NCI-H2081 treated with DMSO at 0.1 percent for 48 hours (cell line): ENCODE measurements at places on chromosomes 1 and 21.

- DNase-seq: no peak
These were observed 22.9 kb downstream of the CBR1 start for GRCh38 chr21:36092681-36093080.

- DNase-seq: no peak
These were observed 542.6 kb downstream of the ADGRL2 start for GRCh38 chr1:82343381-82343780.

- DNase-seq: no peak
These were observed 275.4 kb upstream of the TMEM51 start for GRCh38 chr1:14878124-14878523.

- DNase-seq: no peak
These were observed 88.8 kb upstream of the PAXBP1 start for GRCh38 chr21:32860399-32860798.

GRCh38 chr1:12034381-12034801 is 15.1 kb downstream of the MIIP start:
- DNase-seq: no peak

GRCh38 chr1:216805233-216805632 is 82.0 kb upstream of the ESRRG start:
- DNase-seq: no peak

- DNase-seq: no peak
These were observed 18.9 kb upstream of the COL6A2 start for GRCh38 chr21:46078978-46079351.

DNA sequence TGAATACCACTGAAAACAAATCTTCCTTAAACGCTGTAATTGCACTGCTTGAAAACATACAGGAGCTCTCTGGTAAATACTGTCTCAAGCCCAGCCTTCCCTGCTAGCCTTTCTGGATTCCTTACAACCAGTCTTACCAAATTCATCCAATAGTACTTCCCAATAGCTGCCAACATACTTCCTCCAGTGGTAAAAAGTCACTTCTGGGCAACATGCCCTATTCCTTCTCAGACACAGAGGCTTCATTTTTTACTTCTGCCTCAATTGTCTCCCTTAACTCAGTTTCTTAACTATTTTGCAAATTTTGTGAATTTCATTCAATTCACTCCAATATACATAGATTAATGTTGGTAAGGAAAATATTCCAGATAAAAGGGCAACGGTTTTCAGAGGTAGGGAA is 166.3 kb downstream of the TBX15 start:
- no peak for DNase-seq

GRCh38 chr1:228342627-228343190 is 63.9 kb downstream of the TRIM11 start:
- DNase-seq: no peak

- DNase-seq: no peak
These were observed 100.9 kb upstream of the MARK1 start for GRCh38 chr1:220426989-220427388.

GRCh38 chr1:191831572-191831971 is 326.7 kb upstream of the RGS18 start:
- no peak for DNase-seq

DNA sequence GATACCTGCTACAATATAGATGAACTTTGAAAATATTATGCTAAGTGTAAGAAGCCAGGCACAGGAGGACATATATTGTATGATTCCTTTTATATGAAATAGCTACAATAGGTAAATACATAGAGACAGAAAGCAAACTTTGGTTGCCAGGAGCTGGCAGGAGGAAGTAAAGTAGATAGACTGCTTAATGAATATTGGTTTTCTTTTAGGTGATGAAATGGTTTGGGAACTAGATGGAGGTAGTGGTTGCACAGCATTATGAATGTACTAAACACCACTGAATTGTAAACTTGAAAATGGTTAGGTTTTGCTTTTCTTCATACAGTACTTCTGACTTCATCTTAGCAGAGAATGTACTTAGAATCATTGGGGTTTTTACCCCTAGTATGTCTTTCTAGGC is 21.5 kb downstream of the ABCB10 start:
- no peak for DNase-seq

GRCh38 chr1:204870160-204870912 is at the start of gene NFASC:
Gene NFASC, plus strand, starts transcription at chr1:204870862. Its CDS starts 73,454 bp downstream, at chr1:204944316.
- DNase-seq: no peak

DNA sequence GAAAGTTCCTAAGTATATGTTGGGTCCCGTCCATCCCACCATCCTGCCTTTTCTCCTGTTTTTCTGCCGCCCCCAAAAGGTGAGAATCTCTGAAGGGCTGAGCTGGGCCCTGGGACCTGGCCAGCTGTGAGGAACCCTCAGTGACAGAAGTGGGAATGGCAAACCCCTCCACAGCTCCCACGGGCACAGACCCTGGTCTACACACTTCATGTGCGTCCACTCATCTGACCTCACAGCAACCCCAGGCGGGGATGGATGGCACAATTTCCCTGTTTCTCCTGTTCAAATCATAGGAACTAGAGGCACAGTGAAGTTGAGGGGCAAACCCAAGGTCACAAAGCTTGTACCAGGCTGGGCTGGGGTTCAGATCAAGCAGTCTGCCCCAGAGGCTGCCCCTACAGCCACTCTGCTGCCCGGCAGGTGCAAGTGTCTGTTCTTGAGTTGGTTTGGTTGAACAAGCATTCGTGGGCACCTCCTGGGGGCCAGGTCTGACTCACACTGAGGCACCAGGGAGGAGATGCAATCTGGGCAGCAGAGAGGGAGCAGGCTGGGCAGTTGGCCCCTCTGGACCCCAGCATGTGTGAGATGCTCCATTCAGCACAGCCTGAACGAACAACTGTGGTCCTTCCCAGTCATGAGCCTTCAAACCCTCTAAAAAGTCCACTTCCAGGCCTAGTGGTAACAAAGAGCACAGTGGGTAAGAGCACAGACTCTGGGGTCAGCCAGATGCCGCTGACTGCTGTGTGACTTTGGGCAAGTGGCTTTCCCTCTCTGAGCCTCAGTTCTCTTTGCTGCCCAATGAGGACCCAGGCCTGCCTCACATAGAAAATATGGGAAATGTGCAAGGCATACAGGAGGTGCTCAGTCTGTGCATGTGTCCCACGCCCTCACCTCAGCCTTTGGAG is 4.0 kb downstream of the EDN2 start:
- DNase-seq: no peak

- DNase-seq: no peak
These were observed 172.9 kb upstream of the RUNX1 start for GRCh38 chr21:35222021-35222420.

DNA sequence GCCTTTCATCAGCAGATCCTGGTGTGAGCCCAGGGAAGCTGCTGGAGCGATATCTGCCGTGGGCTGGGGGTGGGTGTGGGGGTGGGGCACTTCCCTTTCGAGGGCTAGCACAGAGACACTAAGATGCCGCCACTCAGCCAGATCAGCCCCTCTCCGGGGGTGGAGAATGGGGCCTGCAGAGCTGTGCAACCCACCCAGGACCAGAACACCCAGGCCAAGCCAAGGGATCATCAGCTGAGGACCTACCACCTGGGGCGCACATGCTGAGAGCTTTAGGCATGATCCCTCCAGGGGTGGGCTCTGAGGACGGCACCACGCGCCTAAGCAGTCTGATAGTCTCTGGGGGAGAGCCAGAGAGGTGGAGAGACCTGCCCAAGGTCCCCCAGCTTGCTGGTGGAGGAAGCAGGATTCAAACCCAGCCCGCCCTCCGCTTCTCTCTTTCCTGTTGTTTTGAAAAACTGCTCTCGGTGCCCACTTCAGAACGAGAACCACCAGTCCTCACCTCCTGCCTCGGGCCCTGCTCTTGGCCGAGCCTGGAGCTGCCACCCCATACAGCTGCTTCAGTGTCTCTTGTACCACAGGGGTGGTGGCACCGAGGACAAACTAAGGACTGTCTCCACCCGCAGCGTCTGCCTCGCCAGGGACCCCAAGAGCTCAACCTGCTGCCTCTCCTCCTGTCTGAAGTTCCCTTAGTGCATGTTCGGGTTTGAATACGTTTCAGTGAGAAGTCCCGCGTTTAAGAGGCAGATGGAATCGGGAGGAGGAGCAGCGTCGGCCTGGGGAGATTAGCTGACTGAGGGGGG is 39.7 kb upstream of the RUNX3 start:
- no peak for DNase-seq

GRCh38 chr1:53327182-53327913 is 522 bp downstream of the LRP8 start:
- DNase-seq: no peak

DNA sequence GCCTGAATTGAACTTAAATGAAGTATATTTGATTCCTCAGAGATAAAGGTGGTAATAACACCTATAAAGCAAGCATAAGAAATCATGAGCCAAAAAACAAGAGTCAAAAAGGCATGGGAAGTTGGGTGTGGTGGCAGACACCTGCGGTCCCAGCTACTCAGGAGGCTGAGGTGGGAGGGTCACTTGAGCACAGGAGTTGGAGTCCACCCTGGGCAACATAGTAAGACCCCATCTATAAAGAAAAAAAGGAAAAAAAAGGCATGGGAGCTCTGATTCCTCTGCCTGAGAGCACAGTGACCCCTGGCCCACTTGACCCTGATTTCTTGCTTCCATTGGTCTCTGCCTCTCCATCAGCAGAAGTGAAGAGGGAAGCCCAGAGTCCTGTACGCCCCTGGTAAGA is 40.3 kb downstream of the MT1HL1 start:
- DNase-seq: no peak

DNA sequence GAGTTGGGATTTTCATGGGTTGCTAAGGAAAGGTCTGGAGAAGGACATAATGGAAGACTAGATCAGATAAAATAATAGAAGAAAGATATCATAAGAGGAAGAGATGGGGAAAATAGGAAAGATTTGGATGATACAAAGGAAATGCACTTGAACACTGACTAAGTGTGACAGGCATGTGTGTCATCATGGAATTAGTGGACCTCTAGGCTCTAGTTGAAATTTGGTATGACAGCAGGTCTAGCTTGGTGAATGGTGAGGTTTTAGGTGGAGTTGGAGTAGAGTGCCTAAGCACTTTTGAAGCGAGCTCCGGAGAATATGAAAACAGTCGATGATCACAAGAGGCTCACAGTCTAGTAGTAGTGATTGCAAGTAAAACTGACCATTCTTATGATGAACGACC is 73.0 kb upstream of the PTGS2 start:
- no peak for DNase-seq

DNA sequence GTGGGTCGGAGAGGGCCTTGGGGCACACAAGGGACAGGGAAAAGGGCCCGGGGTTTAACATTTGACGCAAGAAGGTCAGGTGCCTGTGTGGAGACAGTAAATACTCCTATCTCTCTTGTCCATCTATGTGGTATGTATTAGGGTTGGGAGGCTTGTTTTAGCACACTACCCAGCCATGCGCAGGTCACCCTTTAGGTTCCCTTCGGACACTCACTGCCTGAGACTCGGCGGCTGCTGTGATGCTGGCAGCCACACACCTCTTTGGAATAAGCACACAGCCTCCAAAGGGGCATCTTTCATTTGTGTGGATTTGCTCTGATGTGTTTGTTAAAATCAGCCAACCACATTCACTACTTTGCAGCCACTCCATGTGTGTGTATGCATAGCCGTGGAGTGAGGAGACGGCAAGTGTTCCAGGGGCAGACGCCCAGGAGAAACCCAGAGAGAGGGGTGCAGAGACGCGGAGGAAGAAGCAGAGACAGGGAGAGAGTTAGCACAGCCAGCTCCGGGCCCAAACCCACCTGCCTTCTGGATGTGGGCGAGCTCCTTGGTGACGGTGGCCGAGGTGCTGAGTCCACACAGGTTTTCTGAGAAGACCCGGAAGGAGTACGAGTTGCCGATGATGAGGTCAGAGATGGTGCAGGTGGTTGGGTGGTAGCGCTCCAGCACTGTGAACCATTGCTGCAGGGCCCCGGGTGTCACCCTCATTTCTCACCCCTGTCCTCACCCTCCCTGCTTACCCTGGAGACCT is 5.7 kb downstream of the MYBPH start:
- DNase-seq: no peak

GRCh38 chr1:95679262-95679661 is 445.3 kb downstream of the RWDD3 start:
- DNase-seq: no peak

DNA sequence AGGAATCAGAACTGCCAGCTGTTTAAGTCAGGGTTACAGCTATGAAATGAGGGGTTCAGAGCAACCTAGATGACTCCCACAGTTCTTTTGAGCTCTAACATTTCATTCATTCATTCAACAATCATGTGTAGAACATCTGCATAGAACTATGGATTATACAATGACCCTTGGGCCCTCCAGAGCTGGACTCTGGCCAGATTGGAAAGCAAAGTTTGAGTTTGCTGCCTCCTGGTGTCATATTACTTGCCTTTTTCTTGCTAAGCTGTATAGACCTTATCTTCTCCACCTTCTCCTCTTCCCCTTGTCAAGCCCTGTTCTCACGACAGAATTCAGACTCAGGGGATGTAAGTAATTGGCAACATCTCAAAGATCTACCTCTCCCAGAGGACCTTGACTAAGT is 4.0 kb downstream of the CASQ2 start:
- DNase-seq: no peak

- DNase-seq: no peak
These were observed 343.8 kb downstream of the USP25 start for GRCh38 chr21:16073586-16073985.

- no peak for DNase-seq
These were observed 140.9 kb upstream of the ARHGEF16 start for GRCh38 chr1:3313576-3313950.

DNA sequence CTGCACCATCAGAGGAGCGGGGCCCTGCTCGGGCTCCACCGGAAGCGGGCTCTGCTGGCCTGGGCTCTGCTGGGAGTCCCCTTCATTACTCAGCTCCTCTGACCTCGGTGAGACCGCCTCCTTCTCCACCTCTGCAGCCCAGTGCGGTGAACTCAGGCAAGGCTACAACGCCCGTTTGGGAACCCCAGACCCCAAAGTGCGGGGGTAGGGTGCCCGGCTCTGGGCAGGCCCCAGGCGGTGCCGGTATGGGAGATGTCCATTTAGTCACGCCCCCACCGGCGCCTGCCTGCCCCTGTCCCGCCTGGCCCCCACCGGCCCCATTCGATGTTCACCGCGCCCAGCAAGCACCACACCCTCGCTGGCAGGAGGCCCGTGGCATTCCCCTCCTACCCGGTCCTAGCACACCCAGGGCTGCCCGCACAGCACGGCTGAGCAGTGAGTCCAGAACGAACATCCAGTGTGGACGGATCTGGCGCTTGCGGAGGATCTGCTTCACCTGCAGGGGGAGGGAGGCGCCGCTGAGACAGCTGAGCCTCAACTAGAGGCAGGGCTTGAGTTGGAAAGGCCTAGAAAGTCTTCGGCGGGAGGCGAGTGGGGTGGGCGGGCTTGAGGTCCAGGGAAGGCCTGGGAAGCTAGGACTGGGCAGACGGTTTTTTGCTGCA is 10.0 kb downstream of the MAP3K6 start:
- no peak for DNase-seq

GRCh38 chr1:177032434-177032833 is 132.1 kb downstream of the ASTN1 start:
- no peak for DNase-seq

DNA sequence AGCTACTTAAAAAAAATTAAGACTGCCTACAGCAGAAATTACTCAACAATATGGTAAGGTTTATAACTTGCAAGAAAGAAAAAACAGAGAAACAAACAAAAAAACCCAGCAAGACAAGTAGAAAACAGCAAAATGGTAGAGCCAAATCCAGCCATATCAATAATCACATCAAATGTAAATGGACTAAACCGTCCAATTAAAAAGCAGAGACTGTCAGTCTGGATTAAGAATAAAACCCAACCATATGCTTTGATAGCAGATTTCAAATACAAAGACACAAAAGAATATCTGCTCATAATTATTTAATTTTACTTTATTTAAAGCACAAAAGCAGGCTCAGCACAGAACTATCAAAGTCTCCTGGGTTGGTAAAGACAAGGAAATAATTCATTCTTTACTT is 17.5 kb downstream of the PACC1 start:
- no peak for DNase-seq
